ENCODE measurements at places on chromosomes 11 and 22. TPM values are rescaled to one million over a fixed set of nuclear protein-coding genes. Genes with fewer than 3 reads are reported as not detected.

DNA sequence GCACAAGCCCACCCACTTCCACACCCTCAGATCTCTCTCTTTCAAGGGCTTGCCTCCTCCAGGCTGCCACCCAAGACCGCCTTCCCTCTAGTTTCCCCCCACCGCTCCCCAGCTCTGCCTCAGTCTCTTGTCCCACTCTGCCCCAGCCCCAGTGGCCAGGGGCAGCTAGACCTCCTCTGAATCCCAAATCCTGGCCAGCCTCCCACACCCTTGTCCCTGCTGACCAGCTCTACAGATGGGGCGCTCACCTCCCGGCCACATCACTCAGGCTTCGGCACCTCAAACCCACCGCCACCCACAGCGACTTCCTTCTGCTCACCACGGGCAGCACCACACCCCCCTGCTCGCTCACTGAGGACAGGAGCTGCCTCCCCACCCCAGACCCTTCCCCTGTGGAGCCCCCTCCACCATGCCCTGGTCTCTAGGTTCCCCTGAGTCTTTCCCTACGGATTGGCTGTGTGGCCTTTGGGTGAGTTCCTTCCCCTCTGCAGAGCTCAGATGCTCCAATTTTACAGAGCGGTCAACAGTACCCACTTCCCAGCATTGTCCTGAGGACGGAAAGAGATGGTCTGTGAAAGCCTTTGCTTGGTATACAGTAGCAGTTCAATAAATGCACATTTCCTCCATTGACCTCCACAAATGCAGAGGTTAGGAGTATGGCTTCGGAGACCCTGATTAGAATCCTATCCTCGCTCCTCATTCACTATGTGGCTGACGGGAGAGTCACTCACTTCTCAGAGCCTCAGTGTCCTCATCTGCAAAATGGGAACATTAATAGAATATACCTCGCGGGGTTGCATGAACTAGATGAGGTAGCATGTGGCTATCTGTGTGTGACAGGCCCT is 11.5 kb upstream of the SPI1 start:
- no peak for DNase-seq

DNA sequence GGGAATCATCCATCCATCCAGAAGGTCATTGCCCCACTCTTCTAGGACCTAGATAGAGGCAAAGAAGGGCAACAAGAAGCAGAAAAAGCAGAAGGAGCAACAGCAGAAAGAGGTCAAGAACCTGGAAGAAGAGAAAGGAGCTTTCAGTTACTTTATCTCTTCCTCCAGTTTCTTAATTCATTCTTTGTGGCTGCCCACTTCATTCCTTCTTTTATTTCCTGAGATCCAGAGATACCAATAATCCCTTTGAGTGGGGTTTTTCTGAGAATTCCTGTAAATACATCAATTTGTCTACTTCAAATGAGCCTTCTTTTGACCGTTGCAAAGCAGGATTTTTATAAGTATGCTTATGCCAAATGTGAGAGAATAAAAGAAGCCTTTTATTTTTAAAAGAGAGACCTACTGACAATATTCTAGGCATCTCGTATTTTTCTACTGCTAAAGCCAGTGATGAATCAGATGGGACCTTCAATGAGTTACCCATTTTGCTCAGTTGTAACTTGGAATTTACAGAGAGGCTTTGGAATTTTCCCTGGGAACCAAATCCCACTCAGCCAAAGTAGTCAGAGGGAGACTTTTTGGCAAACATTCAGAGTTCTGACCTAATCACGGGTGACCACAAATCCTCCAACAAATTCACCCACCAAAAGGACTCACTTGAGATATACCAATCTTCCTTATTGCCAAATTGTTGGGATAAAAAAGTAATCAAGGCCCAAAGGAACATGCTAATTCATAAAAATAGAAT is 54.9 kb downstream of the ZC3H12C start:
- no peak for DNase-seq

DNA sequence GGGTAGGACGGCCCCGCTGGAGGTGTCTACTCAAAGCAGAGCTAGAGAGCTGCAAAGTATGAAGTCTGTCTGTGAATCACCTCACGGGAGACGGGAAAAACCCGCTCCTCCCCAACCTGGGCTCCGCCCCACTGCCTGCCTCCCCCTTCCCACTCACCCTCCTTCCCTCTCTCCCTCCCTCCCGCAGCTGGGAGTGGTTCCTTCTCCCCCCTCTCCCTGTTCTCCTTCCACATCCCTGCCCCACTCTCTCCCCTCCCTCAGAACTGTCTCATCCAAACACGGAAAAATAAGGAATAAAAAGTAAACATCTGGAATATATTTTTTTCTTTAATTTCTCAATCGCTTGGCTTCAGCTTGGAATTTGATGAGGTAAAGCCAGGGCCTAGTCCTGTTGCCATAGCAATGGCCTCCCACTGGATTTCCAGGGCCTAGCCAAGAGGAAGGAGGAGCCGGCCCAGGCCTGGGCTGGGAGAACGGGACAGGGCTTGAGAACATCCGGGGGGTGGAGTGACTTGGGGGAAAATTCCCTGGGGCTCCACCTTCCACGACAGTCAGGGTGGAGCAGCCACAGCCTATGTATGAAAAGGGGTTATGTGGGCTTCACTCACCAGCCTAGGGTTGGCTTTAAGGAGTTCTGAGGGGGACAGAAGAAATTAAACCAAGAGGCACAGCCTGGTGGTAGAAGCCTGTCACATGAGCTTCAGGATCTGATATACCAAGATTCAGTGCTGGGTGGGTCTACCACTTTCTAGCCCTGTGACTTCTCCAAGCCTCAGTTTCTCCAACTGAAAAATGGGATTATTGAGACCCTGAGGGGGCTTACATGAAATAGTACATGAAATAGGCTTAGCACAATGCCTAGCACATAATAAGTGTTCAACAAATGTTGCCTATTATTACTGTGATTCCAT is 2.2 kb downstream of the TNKS1BP1 start:
- DNase-seq, result peak; percentile 94

Gene CHADL
- total RNA-seq, result 0.32 TPM

DNA sequence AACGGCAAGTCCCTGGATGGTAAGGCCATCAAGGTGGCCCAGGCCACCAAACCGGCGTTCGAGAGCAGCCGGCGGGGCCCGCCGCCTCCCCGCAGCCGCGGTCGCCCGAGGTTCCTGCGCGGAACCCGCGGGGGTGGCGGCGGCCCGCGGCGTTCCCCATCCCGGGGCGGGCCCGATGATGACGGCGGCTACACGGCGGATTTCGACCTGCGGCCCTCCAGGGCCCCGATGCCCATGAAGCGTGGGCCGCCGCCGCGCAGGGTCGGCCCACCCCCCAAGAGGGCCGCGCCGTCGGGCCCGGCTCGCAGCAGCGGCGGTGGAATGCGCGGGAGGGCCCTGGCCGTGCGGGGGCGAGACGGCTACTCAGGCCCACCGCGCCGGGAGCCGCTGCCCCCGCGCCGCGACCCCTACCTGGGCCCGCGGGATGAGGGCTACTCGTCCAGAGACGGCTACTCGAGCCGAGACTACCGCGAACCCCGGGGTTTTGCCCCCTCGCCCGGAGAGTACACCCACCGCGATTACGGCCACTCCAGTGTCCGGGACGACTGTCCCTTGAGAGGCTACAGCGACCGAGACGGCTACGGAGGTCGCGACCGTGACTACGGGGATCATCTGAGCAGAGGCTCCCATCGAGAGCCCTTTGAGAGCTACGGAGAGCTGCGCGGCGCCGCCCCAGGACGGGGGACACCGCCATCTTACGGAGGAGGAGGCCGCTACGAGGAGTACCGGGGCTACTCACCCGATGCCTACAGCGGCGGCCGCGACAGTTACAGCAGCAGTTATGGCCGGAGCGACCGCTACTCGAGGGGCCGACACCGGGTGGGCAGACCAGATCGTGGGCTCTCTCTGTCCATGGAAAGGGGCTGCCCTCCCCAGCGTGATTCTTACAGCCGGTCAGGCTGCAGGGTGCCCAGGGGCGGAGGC is 792 bp downstream of the RBMXL2 start:
- peak; percentile 7 for DNase-seq

Gene GLB1L2
- 1.5 TPM for total RNA-seq

Gene HEPHL1
- total RNA-seq, result not detected

GRCh38 chr11:77884186-77884828 is 63.4 kb downstream of the AAMDC start:
- no peak for DNase-seq
